ENCODE measurements at places on chromosomes 1 and 21.
A peak's percentile ranks its signal among the peaks of the same experiment; 100 is the strongest.

GRCh38 chr1:9400425-9401079, 107.9 kb downstream of the SPSB1 start:
- no peak for DNase-seq

DNA sequence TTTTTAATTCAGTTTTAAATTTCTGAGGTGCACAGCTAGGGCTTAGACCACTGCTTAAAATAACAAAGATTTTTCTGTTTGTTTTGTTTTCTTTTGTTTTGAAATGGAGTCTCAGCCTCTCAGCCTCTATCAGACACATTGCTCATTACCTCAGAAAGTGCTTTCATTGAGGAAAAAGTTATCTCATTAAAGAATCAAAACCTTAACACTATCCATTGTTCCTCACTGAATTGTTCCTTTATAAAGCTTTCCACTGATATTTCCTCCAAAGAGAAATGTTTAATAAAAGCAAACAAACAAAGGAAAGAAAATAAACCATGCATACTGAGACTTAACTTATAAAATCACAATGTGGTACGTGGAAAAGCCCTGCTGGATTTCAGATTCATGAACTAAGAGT, 63.8 kb downstream of the SIPA1L2 start:
- DNase-seq: no peak

- DNase-seq: no peak
These were observed 687 bp downstream of the TGFBR3 start for GRCh38 chr1:91885213-91885715.

- DNase-seq: no peak
These were observed 123.6 kb upstream of the KAZN start for GRCh38 chr1:14474856-14475255.

GRCh38 chr1:176379626-176380339, 83.2 kb upstream of the PAPPA2 start:
- DNase-seq: no peak

GRCh38 chr1:46180082-46180616, 3.9 kb upstream of the P3R3URF start:
- DNase-seq: no peak

GRCh38 chr1:66433611-66434010, 100.3 kb upstream of the SGIP1 start:
- DNase-seq: no peak

DNA sequence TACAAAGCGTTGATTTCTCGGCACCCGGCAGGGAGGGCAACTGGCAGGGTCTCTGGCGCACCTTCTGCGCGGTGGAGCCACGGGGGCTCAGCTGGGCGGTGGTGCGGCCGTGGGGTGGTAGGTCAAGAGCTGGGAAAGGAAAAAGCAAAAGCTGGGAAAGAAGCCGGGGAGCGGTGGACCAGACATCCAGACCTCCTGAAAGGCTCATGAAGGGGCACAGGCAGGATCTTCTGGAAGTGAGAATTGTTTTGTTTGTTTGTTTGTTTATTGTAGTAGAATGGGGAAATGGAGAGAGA, 7.2 kb upstream of the RNU1-1 start:
- DNase-seq: no peak

DNA sequence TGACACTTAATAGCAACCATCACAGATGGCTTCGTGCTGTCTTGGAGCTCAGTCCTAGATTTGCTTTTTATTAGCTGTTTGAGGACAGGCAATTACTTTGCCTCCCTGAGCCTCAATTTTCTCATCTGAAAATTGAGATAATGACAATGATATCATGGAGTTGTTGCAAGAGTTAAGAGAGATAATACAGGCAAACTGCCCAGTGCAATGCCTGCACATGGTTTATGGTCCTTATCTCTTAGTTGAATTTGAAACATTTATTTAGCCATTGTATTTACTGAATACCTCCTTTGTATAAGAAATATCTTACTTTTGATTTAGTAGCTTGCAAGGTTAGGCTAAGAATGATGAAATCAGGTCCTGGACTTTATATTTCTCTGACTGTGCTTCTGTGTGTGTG, 17.7 kb downstream of the KCNA2 start:
- DNase-seq: no peak

- no peak for DNase-seq
These were observed 130.3 kb downstream of the HIVEP3 start for GRCh38 chr1:41788427-41788826.

DNA sequence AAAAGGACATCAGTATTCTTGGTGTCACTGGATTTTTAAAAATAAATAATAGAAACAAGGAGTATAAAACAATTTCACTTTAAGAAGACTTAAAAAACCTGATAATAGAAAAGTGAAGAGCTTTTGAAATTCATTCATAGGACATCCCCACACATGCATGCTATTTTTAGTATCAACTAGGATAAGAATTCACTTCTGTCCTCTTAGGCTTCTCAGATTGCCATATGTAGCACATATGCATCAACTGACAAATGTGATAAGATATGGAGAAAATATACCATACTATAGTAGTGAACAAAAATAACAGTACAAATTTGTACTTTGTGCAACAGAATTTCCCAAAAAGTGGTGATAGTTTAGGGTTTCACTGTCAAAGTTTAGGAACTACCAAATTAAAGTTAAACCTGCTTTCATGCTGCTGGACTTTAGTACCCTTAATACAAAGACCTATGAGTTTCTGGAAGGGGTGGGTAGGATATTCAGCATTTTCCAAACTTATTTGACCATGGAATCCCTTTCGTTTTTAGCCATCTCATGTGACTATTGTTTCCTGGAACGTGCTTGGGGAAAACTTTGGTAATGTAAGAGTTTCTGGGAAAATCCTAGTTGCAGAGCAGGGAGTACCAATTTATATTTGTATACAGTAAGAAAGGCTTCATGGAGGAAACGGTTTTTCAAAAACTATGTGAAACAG, 19.8 kb downstream of the RPRD2 start:
- DNase-seq: no peak

- no peak for DNase-seq
These were observed 13.2 kb downstream of the MYBPH start for GRCh38 chr1:203162403-203162802.

DNA sequence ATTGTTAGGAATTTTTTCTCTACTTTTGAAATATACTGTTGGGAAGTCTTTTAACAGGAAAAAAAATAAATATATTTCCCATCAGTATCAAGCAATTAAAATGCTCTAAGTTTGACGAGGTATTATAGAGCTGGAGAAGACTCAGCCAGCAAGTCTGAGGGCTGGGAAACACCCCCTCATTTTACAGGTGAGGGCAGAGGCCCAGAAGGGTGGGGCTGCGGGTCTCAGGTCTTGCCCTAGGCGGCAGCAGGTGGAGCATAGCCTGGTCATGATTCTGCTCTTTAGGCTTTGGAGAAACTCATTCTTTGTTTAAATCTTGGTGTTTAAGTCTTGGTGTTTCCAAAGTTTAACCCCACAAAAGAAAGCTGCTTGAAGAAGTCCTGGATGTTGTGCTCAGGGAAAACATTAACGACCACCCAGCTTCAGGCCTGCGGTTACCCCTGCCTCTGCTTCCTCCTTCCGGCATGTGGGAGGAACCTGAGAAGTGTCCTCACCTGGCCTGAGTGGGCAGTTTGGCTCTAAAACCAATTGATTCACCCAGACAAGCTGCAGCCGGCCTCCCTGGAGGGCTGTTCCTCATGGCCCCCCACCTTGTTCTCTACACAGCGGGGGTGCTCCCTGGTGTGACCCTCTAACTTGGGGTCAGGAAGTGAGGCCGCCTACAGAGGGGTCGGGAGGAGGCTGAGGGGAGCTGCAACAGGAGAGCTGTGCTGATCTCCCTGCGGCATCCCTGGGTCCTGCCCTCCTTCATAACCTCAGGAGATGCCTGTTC, 41.7 kb downstream of the OLFML2B start:
- DNase-seq: no peak

DNA sequence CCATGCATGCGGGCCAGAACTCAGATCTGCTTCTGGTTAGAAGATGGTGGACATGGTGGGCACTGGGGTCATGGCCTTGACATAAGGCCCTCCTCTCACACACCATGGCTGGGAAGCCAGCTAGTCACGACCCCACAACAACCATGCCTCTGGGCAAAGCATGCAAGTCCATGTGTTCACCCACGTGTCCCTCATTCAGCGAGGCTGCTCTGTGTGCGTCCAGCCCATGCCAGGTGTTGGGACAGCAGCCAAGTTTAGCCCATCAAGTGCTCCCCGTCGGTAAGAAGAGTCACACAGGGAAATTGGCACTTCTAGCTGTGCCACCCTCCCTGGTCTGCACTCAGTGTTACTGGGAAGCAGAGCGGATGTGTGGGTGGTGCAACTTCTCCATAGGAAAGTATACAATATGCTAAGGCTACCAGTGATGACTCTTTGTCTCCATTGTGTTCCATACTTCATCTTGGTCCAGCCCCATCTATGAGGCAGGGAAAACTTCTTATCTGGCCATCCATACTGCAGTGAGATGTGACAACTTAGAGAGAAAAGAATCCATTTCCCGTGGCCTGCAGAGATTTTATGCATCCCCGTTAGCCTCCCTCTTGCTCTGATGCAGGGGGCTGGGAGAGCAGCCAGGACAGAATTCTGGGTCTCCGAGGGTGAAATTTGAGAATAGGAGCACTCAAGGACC, 198.0 kb downstream of the GRIK3 start:
- no peak for DNase-seq

- DNase-seq: peak; percentile 12
These were observed 106.1 kb downstream of the KIAA0319L start for GRCh38 chr1:35451125-35451528.

DNA sequence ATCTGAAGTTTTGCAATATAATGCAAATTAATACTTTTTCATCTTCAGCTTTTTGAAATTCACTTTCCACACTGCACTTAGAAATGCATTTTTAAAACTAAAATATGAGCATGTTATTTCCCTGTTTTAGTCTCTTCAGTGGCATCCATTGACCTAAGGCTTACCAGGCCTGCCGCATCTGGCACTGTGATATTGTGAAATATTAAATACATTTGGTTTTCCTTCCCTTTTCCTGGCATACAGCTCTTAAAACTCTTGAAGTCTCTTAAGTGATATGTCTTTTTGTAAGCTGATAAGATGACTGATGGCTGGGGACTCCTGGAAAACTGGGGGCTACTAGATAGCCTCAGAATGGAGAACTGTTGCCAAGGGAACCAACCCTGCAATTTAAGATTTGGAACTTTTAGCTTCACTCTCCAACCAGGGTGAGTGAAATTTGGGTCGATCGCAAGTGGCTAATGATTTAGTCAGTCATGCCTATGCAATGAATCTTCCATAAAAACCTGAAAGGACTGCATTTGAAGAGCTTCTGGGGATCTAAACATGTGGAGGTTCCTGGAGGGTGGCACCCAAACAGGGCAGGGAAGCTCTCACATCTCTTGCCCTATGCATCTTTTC, 75.5 kb upstream of the PDC start:
- DNase-seq: no peak

- no peak for DNase-seq
These were observed 1.2 kb upstream of the WNT3A start for GRCh38 chr1:228005511-228006033.

- no peak for DNase-seq
These were observed 104.2 kb upstream of the TARDBP start for GRCh38 chr1:10908266-10908665.

DNA sequence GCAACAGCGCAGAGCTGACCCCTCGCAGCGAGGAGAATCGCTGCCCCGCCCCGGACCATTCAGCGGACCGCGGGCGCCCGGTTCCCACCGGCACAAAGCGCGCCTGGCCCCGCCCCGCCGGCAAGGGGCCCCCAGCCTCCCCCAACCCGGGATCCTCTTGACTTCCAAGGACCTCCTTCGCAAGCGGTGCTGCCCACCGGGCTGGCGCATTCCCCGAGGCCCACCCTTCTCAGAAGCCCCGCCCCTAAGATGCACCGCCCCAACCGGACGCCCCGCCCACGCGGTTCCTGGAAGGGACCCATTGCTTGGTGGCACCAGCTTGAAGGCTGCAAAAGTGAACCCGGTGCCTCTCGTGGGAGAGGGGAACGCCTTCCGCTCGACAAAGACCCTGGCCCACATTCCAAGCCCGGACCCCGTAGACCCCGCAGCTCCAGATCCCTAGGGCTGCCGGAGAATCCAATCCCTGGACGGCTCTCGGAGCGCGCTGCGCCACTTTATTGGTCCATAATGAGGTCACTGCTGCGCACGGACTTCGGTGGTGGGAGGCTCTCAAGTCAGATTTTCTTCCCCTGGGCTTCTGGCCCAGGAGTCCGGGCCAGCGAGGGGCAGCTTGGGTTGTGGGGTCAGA, 2.0 kb downstream of the HES3 start:
- no peak for DNase-seq

- DNase-seq: no peak
These were observed 81.7 kb upstream of the ATP1B1 start for GRCh38 chr1:169024800-169025271.

GRCh38 chr1:46466477-46467182, 23.0 kb upstream of the DMBX1 start:
- DNase-seq: no peak

- peak; percentile 31 for DNase-seq
These were observed 56.2 kb downstream of the ST3GAL3 start for GRCh38 chr1:43763497-43763973.

GRCh38 chr1:93705892-93706500, 24.4 kb upstream of the BCAR3 start:
- DNase-seq: no peak

DNA sequence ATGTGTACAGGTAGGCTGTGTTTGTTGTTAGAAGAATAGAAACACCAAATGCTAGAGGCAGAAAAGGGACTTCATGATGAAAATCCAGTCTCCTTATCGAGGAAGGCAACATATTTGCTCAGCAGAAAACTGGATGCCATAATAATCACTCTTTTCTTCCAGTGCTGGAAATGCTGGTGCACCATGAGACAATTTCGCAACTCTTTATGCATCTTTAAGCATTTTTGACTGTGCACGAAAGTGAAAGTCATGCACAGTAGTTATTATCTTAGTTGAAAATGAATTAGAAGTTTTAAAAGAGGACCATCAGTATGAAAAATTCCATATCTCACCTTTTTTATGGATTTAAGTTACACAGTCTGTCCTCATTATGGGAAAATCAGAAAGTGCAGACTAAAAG, 29.1 kb downstream of the SMYD2 start:
- DNase-seq: no peak

GRCh38 chr1:180123463-180123936, 31.2 kb upstream of the QSOX1 start:
- DNase-seq: no peak

- no peak for DNase-seq
These were observed 61.2 kb downstream of the ST6GALNAC5 start for GRCh38 chr1:76928522-76928921.

GRCh38 chr1:173168941-173169340, 38.2 kb downstream of the TNFSF4 start:
- DNase-seq: no peak

GRCh38 chr21:16250273-16250672, 520.5 kb downstream of the USP25 start:
- no peak for DNase-seq

DNA sequence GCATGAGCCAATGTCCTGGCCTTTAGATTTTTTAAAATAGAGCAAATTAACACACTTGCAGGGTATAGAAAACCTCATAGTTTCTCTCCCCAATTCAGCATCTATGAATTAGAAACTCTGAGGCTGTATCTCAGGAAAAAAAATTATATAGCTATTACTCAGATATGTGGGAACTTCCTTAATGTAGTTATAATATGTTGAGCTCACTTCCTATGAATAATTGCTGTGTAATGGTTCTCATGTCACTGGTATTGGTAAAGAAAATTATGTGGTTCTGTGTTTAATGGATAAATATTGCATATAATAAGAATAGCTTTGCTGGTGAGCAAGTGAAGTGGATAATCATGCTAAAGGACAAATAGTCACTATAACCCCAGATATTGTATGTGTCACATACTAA, 2019.8 kb downstream of the NCAM2 start:
- no peak for DNase-seq

GRCh38 chr1:23384312-23385058, 14.8 kb upstream of the ZNF436 start:
- no peak for DNase-seq

- no peak for DNase-seq
These were observed 181.0 kb downstream of the DHRS3 start for GRCh38 chr1:12436817-12437599.

All from GOT3 (cell line).